ENCODE measurements at places on chromosomes 1 and 21. TPM values are rescaled to one million over a fixed set of nuclear protein-coding genes. Genes with fewer than 3 reads are reported as not detected.

Gene AMY1B
- total RNA-seq, result not detected

Gene TMEM240
- total RNA-seq, result 0.24 TPM

Gene HSD3B1
- total RNA-seq, result not detected

Gene DIRAS3
- total RNA-seq, result 0.96 TPM

Gene FCRL5
- total RNA-seq, result not detected

Gene BRDT
- total RNA-seq, result not detected

Gene KRTAP13-2
- total RNA-seq, result not detected

Gene FCRL2
- not detected for total RNA-seq

Gene SETSIP
- not detected for total RNA-seq

Gene LAMC1
- total RNA-seq, result 142 TPM

Gene FLG2
- total RNA-seq, result not detected

Gene LORICRIN
- not detected for total RNA-seq

All from A549 treated with dexamethasone at 1 μM for 4 hours (cell line).